ENCODE measurements at places on chromosomes 3 and 15. TPM values are rescaled to one million over a fixed set of nuclear protein-coding genes. Genes with fewer than 3 reads are reported as not detected.

The BDH1 gene
- 4.7 TPM for total RNA-seq

The FMN1 gene
- 1.3 TPM for total RNA-seq

The ZNF80 gene
- total RNA-seq, result not detected

The SLC25A38 gene
- total RNA-seq, result 21.2 TPM

The IL17RD gene
- total RNA-seq, result 10.7 TPM

The SLC27A2 gene
- total RNA-seq, result 0.51 TPM

The C3orf80 gene
- not detected for total RNA-seq

- no peaks in the 10 kb centered on the region for H3K27me3 ChIP-seq
- no peak overlapping the region for H3K27ac ChIP-seq
- no peak overlapping the region for H3K4me3 ChIP-seq
- no peaks in the 10 kb centered on the region for H3K36me3 ChIP-seq
Measured at GRCh38 chr3:115388166-115388565, 235.1 kb upstream of the GAP43 start.

DNA sequence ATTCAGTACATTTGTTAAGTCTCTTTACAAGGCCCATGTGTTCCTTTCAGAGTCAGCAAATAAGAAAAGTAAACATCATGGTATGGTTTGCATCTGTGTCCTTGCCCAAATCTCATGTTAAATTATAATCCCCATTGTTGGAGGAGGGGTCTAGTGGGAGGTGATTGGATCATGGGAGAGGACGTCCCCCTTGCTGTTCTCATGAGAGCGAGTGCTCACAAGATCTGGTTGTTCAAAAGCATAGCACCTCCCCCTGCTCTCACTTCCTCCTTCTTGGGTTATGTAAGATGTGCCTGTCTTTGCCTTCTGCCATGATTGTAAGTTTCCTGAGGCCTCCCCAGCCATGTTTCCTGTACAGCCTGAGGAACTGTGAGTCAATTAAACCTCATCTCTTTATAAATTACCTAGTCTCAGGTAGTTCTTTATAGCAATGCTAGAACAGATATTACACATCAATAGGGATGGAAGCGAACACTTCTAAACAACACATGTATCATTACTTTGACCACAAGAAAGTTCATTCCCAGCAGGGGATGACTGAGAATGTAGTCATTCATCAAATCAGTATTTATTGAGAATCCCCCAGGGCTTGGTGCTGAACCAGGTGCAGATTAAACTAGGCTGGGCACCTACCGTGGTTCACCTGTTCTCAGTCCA is 4.1 kb downstream of the EFCAB12 start:
- H3K27me3 ChIP-seq, result peaks cover 5% of the 10 kb centered on the region
- no peaks in the 10 kb centered on the region for H3K36me3 ChIP-seq
- no peak for DNase-seq
- no peak overlapping the region for H3K4me3 ChIP-seq
- H3K27ac ChIP-seq, result peak overlapping the region; percentile 9

DNA sequence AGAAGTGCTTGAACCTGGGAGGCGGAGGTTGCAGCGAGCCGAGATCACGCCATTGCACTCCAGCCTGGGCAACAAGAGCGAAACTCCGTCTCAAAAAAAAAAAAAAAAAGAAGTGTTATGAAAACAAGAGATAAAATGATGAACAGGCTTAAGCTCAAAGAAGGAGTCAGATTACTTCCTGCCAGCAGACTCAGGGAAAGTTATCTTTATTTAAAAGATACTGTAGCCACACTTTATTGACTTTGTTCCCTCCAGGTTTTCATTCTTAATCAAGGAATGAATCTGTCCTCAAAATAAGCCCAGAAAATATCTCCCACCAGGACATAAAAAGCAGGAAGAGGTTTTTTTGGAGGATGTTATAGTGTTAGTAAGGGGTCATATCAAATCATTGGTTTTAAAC is 176.5 kb upstream of the KCNMB2 start:
- H3K4me3 ChIP-seq, result no peak overlapping the region
- H3K27me3 ChIP-seq, result no peaks in the 10 kb centered on the region
- no peaks in the 10 kb centered on the region for H3K36me3 ChIP-seq
- H3K27ac ChIP-seq, result no peak overlapping the region

DNA sequence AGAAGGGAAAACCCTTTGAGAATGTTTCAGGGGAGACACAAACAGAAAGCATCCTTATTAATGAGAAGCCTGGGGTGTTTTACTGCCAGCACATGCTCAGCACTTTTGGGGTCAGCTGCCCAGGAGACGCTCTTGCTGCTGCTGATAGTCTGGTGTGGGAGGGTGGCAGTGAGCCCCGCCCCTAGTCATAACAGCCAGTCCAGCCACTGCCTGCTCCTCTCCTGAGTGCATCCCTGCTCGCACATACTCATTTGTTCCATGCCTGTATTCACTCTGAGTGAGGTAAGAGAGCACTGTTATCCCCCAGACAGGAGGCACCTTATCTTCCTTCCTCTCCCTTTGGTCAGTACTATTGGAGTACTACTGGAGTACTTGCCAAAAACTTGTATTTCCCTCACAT is 101.3 kb downstream of the ETFA start:
- H3K27me3 ChIP-seq, result peaks cover 5% of the 10 kb centered on the region

GRCh38 chr3:127387119-127387518 is 99.3 kb upstream of the PRR20G start:
- H3K27ac ChIP-seq, result no peak overlapping the region
- H3K36me3 ChIP-seq, result no peaks in the 10 kb centered on the region
- DNase-seq, result no peak
- H3K27me3 ChIP-seq, result peaks cover 8% of the 10 kb centered on the region

DNA sequence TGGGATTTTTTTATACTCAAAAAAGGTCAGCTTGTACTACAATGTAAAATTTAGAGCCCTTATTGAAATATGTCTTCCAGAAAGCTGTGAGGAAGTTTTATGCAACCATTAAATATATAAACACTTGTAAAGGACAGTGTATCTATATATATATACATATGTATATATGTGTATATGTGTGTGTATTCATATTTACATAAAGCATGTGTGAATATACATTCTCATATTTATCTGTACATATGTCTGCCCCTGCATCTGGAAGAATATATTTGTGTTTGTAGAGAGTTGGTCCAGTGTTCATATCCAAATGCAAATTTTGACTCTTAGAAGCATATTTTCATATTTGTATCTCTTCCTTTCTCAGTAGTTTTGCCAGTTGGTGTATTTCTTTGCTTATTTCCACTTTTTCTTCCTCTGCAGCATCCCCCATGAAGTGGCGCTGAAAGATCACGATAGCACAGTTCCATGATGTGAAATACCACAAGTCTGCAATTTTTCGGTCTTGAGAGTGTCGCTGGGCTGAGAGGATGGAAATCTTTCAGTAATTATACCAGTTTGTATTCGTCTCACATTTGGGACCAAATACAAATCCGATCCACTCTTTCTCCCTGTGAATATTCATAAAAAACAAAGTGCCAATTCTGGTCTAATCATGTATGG is 311.7 kb upstream of the DPH6 start:
- H3K27ac ChIP-seq, result no peak overlapping the region
- H3K4me3 ChIP-seq, result no peak overlapping the region
- H3K36me3 ChIP-seq, result no peaks in the 10 kb centered on the region
- H3K4me1 ChIP-seq, result peaks cover 14% of the 10 kb centered on the region

DNA sequence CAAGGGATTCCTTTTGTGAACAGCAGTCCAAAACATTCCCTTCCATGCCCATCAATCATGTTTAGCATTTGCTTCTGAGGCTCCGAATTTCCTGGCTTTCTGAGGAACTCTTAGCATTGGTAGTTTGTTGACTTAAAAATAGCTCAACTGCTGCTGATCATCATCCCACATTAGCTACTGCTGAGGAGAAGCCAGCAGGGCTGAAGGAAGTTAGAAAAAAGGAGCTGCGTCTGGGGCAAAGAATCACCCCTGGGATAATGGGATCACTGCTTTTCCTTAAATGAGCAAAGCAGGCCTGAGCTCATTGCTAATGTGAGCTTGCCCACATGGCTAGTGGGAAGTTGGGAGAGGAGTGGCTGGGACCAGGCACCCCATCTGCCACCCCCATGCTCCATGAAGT is 39.8 kb downstream of the CYP19A1 start:
- no peaks in the 10 kb centered on the region for H3K27me3 ChIP-seq
- H3K4me3 ChIP-seq, result no peak overlapping the region
- H3K27ac ChIP-seq, result no peak overlapping the region
- H3K4me1 ChIP-seq, result peaks cover 20% of the 10 kb centered on the region

GRCh38 chr3:23624305-23624704 is 181.4 kb upstream of the UBE2E1 start:
- H3K27ac ChIP-seq, result no peak overlapping the region
- DNase-seq, result no peak
- H3K4me1 ChIP-seq, result no peaks in the 10 kb centered on the region
- H3K36me3 ChIP-seq, result peaks cover 24% of the 10 kb centered on the region

- peaks cover 65% of the 10 kb centered on the region for H3K4me1 ChIP-seq
- H3K4me3 ChIP-seq, result peak overlapping the region; percentile 71
- peaks cover 19% of the 10 kb centered on the region for H3K27me3 ChIP-seq
- H3K36me3 ChIP-seq, result peaks cover 45% of the 10 kb centered on the region
- peak overlapping the region; percentile 72 for H3K27ac ChIP-seq
- no peak for DNase-seq
Measured at GRCh38 chr3:39144095-39144747, 9.2 kb downstream of the CSRNP1 start.

DNA sequence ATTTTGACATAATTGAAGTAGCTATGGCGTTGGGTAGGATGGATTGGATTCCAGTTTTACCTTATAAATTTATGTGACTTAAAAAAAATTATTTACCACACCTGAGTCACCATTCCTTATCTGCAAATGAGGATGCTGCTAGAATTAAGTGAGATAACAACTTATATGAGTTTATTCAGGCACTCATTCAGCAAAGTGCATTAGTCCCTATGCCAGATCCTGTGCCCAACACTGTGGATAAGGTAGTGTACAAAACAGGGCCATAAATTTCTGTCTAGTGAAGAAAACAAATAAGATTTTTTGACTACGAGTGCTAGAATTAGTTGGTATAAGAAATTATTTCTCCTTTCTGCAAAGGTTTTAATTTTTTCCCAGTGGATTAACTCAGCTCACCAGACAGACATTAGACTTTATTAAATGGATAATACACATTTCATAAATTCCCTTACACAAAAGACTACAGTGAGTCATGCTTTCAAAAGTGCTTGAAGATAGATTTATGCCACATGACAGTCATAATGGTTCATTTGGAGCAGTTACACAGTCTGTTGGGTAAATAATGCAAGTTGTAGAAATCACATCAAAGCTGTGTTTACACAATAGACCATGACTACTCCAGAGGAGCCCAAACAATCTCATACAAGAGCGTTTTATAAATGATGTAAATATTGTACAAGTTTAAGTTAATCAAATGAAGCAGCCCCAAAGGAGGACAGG is 129.9 kb upstream of the TGFBR2 start:
- H3K4me3 ChIP-seq, result no peak overlapping the region
- H3K27me3 ChIP-seq, result peaks cover 1% of the 10 kb centered on the region
- peaks cover 13% of the 10 kb centered on the region for H3K4me1 ChIP-seq
- no peak overlapping the region for H3K27ac ChIP-seq

DNA sequence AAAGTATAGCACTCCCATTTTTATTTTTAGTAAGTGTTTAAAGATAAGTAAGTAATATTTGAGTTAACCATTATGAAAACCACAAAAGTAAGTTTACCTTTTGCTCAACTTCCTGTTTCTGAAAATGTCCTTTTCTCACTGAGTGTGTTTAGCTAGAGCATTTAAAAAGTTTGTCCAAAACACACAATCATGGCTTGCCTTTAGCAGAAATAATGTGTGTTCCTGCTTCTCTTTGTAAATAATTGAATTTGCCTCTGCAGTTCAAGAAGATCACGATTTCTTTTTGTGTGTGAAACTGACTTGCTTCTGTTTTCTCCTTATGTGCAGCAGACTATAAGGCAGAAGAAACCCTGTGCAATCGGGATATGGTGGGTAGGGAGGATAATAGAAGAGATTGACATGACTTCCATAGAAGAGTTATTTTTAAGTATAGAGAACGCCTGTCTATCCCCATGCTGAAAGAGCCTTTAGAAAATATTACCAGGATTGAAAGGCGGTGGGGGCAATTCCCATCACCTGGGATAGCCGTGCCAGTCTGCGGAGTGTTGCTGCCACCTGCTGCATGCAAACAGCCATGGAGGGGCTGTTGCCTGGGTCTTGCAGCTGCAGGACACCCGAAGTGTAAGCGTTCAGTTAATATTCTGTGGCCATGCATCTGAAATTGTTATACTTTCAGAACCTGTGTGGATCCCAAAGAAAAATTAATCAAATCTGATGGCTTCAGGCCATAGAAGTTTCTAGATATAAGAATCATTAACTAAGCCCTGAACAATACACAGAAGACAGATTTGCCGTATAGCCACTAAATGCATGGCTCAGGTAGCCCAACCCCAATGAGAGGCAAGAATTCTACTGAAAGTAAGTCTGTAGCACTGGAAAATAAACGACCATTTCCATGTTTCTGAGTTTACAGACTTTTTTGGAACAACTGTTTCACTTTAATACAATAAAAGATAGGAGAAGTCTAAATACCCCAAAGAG is 2.4 kb upstream of the CD96 start:
- H3K4me3 ChIP-seq, result no peak overlapping the region
- H3K27me3 ChIP-seq, result no peaks in the 10 kb centered on the region
- H3K4me1 ChIP-seq, result no peaks in the 10 kb centered on the region

DNA sequence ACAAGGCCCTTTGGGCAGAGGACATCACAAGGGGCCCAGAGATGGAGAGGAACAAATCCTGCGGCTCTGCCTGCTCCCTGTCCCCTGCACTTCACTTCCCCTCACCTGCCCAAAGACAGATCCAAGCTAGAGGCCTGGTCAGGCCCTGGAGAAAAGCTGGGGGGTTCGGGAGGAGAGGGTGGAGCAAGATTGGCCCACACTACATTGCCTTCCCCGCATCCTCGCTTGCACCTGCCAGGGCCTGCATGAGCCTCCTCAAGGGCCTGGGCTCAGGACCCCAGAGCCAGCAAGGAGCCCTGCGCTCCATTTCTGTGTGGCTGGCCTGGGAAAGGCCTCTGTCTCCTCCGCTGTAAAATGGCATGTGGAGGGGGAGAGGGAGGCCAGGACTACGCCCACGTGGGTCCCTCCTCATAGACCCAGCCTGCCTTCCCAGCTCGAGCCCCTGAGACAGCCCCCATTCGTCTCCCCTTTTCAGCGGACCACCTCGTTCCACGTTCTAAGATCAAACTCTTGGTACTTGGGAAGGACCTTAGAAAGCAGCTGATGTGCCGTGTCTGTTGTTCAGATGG is 106.0 kb downstream of the HMG20A start:
- no peak for DNase-seq
- H3K27ac ChIP-seq, result no peak overlapping the region
- no peaks in the 10 kb centered on the region for H3K27me3 ChIP-seq
- peaks cover 9% of the 10 kb centered on the region for H3K36me3 ChIP-seq
- H3K4me3 ChIP-seq, result no peak overlapping the region

DNA sequence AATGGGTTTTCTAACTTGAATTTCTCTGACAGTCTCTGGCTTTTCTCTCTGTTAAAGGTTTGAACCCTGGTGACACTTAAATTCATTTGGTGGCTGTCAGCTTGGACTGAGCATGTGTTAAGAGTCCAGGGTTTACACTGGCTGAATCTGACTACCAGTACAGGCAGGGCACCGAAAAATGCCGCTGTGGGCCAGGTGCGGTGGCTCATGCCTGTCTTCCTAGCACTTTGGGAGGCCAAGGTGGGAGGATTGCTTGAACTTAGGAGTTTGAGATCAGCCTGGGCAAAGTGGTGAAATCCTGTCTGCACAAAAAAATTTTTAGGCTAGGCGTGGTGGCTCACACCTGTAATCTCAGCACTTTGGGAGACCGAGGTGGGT is 1.8 kb downstream of the MANF start:
- peaks cover 17% of the 10 kb centered on the region for H3K27me3 ChIP-seq
- peaks cover 20% of the 10 kb centered on the region for H3K36me3 ChIP-seq
- no peak for DNase-seq

GRCh38 chr3:107461721-107462120 is 61.0 kb upstream of the BBX start:
- no peak for DNase-seq
- no peak overlapping the region for H3K27ac ChIP-seq
- peaks cover 14% of the 10 kb centered on the region for H3K4me1 ChIP-seq
- H3K4me3 ChIP-seq, result no peak overlapping the region

All from endothelial cell (in vitro differentiated cells).